ENCODE measurements at places on chromosomes 2 and 18.

DNA sequence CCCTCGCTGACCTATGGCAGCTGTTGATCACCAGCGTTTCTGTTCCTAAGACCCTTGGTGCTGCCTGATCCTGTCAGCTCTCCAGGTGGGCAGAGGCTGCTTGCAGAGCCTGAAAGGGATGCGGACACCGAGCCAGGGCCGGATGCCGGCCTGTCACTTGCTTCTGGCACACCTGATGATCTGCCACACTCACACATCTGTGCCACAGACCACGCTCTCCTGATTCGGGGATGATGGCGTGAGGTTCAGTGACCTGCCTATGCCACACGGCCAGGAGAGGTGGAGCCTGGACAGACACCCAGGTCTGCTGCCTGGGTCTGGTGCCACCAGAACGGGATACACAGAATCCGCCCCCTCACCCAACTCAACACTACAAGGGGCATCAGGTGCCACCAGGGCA is 129.4 kb upstream of the GLI2 start:
- no peak for DNase-seq

DNA sequence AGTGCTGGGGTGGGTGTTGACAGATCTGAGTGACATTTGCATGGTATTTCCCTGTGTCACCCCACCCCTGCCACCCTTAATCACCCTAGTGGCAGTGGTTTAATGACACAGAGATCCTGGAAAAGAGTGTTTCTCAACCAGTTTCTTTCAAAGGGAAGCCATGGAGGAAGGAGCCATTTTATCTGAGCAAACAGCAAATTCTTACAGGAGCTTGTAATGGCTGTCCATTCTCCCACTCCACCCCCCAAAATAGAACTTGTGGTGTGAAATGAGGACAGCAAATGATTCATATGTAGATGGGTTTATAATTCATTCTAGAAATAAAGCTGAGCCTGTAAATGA is 51.5 kb downstream of the CDC42EP3 start:
- DNase-seq = no peak

- no peak for DNase-seq
Observed at GRCh38 chr18:55546851-55547704, 40.9 kb downstream of the TCF4 start.

DNA sequence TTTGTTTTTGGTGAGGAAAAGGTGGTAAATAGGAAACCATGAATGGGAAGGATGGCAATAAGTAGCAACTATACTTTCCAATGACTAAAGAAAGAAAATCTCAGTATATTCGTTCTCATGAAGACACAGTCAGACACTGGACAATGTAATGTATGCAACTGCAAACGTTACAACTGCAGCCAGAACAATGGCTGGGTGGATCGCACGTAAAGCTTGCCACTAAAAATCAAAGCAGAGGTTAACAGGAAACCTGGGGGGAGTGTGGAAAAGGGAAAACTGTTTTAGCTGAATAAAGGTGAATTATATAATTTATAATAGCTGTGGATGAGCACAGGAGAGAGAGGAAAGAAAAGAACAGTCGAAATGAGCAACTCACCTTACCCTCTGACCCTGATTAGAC is 33.3 kb downstream of the NEMP2 start:
- DNase-seq = no peak

DNA sequence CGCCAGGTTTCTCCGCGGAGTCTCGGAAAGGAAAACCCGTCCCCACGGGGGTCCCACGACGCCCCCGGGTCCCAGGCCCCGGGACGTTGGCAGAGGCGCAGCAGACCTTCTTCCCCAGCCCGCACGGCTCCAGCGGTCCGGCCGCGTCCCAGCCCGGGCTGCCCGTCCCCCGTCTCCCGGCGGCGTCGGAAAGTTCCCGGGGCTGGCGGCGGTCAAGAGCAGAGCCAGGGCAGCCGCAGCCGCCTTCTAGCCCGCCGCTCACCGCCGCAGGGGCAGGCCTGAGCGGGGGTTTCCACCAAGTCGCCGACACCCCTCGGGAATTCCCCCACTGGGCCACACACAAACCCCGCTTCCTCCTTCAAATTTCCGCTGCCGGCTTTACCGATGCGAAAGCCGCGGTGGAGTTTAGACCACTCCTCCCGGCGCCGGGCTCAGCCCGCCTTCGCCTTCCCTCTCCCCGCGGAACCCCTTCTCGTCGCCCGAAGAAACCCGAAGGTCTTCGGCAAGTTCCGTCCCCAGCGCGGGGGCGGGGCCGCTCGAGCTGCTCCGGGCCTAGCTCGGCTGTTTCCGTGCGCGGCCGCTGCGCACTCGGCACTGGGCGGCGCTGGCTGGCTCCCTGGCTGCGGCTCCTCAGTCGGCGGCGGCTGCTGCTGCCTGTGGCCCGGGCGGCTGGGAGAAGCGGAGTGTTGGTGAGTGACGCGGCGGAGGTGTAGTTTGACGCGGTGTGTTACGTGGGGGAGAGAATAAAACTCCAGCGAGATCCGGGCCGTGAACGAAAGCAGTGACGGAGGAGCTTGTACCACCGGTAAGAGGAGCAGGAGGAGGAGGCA is at the start of gene CREB1:
TSS of gene CREB1 (plus strand) at position 633 of the 830 bp plus-strand sequence. CDS start 25,674 bp downstream, outside the sequence.
- peak; percentile 99 for DNase-seq

DNA sequence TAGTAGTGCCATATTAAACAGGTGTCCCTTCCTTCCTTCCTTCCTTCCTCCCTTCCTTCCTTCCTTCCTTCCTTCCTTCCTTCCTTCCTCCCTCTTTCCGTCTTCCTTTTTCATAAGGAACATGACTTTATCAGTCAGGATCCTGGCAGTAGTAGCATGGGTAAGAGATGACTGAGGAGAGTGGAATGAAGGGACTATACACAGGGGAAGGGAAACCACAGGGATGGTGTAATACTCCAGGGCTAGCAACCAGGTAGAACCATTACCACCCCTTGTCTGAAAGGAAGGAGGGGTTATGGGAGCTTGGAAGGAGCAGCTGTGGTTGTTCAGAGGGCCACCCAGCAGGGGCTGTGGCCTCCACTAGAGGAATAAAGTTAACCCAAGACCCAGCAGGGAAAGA is 23.2 kb upstream of the KDM3A start:
- no peak for DNase-seq

- no peak for DNase-seq
Observed at GRCh38 chr2:47688561-47688960, 94.4 kb upstream of the MSH6 start.

DNA sequence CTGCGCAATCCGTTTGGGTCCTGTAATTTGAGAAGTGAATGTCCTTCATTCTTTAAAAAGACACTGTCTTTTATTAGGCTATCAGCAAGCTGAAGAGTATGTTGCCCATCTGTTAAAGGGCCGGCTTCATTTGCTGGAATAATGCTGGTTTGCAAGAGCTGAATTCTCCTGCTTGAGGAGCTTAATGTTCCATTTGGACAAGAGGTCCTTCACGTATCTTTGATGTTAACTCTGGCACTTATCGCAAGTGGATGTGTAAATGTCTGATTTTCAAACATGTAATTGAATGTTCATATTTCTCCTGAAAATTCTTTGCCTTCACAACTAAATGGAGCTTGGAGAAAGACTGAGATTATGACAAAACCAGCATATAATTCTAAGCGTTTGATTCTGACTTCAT is 280.8 kb upstream of the NRP2 start:
- no peak for DNase-seq

DNA sequence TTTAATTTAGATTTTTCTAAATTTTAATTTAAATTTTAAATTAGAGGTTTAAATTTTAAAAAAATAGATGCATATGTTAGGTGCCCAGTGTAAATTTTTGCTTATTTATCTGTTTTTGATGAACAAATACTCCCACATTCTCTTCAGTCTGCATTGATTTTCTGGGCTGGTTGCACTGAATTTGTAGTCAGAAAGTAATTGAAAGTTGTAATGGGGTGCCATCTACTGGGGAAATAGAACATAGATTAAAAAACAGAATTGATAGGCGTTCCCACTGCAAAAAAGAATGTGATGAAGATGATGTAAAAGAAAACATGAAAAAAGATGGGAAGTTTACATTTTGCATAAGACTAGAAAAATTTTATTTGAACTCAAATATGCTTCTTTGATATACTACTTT is 51.7 kb upstream of the CCDC85A start:
- no peak for DNase-seq

DNA sequence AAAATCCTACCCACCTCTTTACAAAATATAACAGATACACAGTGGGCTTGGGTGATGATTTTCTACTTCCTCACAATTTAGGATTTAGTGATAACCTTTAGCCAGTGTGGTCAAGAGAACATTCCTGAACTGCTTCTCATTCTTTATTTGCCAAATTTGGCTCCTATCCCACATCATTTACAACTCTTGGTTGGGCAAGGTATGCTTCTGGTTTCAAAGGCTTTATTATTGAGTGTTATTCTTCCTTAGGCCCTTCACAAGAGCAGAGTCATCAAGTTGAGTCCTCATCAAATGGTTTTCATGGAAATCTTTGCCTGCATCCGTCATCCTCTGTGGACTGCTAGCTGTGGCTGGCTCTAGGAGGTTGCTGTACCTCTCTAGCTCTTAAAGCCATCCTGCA is 472.0 kb upstream of the ETAA1 start:
- no peak for DNase-seq

DNA sequence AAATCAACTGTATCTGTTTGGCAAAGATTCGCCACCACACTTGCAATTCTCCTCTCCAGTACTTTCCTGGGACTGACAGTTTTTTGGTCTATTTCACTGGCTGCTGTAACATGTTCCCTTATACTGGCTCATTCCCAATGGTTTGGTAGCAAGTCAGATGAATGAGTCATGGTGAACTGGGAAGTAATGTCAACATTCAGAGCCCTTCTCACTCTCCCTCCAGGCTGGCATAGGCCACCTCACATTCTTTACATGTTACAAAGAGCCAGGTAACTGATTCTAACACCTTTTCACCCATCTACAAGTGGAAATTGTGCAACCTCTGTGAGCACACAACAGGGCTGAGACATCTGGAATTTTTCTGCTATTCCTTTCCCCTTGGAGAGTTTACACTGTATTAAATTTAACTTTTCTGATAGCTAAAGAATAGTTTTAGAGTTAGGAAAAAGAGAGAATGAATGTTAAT is 111.3 kb upstream of the TLK1 start:
- DNase-seq = no peak

DNA sequence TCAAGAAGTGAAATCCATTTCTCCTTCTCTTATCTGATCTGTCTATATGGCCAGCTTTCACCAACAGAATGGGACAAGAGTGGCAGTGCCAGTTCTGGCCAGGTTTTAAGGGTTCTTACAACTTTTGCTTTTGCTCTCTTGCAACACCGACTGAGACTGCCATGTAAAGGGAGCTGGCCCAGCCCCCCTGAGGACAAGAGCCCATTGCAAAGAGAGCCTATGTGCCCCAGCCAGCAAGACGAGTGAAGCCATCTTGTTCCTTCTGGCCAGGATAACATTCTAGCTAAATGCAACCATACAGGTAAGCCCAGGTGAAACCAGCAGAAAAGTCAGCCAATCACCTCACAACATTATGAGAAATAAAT is 101.0 kb upstream of the RND3 start:
- DNase-seq = no peak

GRCh38 chr2:59899692-59900091 is 653.8 kb downstream of the BCL11A start:
- DNase-seq = no peak

DNA sequence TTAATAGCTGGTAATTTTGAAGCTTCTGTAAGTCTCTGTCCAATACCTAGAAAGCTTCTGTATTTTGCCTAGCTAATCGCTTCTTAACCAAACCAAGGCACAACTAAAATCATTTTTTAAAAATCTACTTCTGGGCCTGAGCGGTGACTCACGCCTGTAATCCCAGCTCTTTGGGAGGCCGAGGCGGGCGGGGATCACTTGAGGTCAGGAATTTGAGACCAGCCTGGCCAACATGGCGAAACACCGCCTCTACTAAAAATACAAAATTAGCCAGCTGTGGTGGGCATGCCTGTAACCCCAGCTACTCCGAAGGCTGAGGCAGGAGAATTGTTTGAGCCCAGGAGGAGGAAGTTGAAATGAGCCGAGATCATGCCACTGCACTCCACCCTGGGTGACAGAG is 148.6 kb upstream of the FIGN start:
- DNase-seq = no peak

DNA sequence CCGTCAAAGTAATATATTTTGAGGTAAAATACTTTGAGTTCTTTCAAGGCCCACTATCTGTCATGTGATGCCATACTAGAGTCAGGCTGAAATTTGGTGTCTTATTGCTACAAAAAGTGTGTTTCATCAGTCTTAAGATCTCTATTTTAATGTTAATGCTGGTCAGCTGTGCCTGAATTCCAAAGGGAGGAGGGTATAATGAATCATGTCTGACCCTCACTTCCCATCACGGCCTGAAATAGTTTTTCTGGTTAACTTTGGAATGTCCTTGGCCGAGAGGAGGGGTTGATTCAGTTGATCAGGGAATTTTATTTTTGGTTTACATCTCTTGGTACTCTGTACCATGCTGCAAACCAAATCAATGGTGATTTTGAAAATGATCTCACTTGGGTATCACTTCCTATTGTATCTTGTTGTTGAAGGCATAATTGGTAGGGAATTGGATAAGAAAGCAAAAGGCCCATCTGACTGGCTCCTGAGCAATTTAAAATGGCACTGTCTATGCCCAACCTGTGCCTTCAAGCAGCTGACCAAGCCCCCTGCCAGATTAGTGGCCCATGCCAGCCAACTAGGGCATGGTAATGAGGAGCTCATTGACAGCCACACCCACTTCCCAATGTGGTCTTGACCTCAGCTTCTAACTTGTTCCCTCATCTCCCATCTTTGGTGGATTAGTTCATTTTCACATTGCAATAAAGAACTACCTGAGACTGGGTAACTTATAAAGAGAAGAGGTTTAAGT is 6.1 kb upstream of the SLC35F5 start:
- DNase-seq = no peak

GRCh38 chr2:173393636-173394035 is 39.0 kb downstream of the CDCA7 start:
- no peak for DNase-seq

- no peak for DNase-seq
Observed at GRCh38 chr2:235008584-235009044, 56.8 kb downstream of the SH3BP4 start.
